ENCODE measurements at places on chromosomes 13 and 19. TPM values are rescaled to one million over a fixed set of nuclear protein-coding genes. Genes with fewer than 3 reads are reported as not detected.

The CDX2 gene
- 132 TPM for polyA plus RNA-seq

The PODNL1 gene
- polyA plus RNA-seq, result 1.6 TPM

The NCAN gene
- 0.39 TPM for polyA plus RNA-seq

The MAMSTR gene
- 4.1 TPM for polyA plus RNA-seq

The ACP5 gene
- 118 TPM for polyA plus RNA-seq

The C3 gene
- polyA plus RNA-seq, result 79.1 TPM

The EPSTI1 gene
- 85.1 TPM for polyA plus RNA-seq

The SOHLH2 gene
- 0.99 TPM for polyA plus RNA-seq

The ZNF569 gene
- 5.0 TPM for polyA plus RNA-seq

The F2RL3 gene
- 0.99 TPM for polyA plus RNA-seq

The GRK1 gene
- polyA plus RNA-seq, result 0.16 TPM

The PINLYP gene
- polyA plus RNA-seq, result 16.4 TPM

The C1QTNF9B gene
- polyA plus RNA-seq, result 0.36 TPM

The LIM2 gene
- not detected for polyA plus RNA-seq

The TMEM145 gene
- 3.3 TPM for polyA plus RNA-seq

The KRTDAP gene
- 0.40 TPM for polyA plus RNA-seq

The ACER1 gene
- polyA plus RNA-seq, result 0.04 TPM

The LRP3 gene
- 37.8 TPM for polyA plus RNA-seq

The DNMT1 gene
- 51.9 TPM for polyA plus RNA-seq

The RDH8 gene
- not detected for polyA plus RNA-seq

The LILRB5 gene
- 7.6 TPM for polyA plus RNA-seq
